ENCODE measurements at places on chromosomes 4 and X.
A peak's percentile ranks its signal among the peaks of the same experiment; 100 is the strongest.

- DNase-seq, result peak; percentile 87
Measured at GRCh38 chr4:2484993-2485392, 16.1 kb downstream of the RNF4 start.

DNA sequence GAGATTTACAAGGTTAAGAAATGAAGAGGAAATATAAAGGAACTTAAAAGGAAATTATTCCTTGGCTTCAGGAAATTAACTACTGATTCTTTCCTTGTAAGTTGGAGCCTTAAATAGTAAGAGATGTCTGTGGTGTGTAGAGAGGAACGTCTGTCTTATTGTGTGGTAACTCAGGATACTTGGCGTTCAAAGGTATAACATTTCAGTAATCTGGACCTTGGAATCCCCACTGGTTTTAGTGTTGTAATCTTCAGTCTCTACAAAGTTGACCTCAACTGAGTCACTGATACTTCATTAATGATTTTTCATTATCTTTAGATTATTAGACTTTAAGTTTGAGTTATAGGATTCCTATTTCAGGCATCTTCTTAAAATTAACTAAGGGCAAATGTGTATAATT lies 79.1 kb upstream of the LSM6 start:
- no peak for DNase-seq

GRCh38 chrX:153029162-153029561 lies 27.1 kb upstream of the PNMA3 start:
- DNase-seq, result no peak

- DNase-seq, result no peak
Measured at GRCh38 chr4:3491681-3492405, 28.7 kb downstream of the DOK7 start.

DNA sequence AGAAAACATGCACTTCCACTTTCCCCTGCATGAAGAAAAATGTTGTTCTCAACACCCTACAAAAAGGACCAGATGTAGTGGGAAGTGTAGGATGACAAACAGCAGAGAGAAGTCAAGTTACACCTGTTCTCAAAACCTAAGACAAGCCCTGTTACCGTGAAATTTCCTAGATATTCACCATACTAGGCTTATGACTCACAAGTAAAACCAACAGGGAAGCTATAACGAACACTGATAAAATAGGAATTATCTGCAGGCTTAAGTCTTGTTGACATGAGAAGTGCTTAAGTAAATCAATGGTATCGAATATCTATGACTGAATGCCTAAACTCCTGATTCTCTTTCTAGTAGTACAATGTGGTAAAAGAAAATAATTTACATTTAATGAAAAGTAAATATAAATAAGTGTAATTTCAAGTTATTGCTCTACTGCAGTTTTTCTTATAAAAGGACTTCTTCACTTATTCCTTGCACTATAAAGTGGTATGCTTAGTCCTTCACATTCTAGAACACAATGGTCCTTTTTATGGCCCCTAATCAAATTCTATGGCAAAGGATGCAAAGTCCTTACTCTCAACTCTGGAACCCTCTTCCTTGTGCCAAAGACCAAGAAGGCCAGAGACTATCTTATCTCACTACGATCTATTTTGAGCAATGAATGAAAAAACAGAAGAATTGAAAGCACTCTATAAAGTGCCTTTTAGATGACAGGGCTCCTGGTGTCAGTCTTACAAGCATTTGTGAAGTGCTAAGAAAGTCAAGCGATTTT lies 19.6 kb downstream of the AP1S2 start:
- no peak for DNase-seq

- DNase-seq, result no peak
Measured at GRCh38 chr4:78293821-78294301, 236.7 kb downstream of the FRAS1 start.

- DNase-seq, result no peak
Measured at GRCh38 chr4:87030755-87031441, 96.1 kb downstream of the AFF1 start.

- no peak for DNase-seq
Measured at GRCh38 chrX:4670606-4671005, 957.2 kb upstream of the PRKX start.

DNA sequence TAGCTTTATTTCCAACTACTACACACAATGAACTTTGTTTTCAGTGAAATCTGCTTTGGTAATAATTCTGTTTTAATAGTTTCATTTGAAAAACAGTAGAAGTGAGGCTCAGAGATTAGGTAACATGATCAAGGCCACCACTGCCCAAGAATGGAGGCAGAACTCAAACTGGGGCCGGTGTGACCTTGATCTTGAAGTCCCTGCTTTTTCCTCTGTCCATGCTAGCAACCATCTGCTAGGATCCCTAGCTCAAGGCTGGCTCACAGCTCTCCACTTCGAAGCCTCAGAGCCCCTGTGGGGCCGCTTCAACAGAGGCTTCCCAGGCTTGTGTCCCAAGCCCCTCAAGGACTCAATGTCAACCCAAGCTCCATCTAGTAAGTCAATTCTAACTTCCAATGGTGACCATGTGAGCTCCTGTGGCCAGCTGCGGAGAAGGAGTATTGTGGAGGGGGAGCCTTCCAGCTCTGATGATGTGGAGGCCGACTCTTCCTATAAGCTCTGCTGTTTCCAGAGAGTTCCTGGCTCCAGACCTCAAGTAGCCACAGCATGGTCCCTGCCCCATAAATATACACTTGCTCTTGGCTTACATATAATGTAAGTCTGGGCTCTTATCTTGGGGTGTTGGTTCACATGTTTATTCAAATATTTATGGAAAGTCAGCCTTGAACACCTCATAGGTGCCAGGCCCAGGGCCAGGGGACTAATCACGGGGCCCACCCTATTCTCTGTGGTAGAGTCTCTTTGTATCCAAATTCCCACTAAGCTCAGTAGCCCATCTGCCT lies 14.9 kb downstream of the ELF4 start:
- no peak for DNase-seq

- no peak for DNase-seq
Measured at GRCh38 chr4:14929669-14930068, 72.6 kb upstream of the CPEB2 start.

DNA sequence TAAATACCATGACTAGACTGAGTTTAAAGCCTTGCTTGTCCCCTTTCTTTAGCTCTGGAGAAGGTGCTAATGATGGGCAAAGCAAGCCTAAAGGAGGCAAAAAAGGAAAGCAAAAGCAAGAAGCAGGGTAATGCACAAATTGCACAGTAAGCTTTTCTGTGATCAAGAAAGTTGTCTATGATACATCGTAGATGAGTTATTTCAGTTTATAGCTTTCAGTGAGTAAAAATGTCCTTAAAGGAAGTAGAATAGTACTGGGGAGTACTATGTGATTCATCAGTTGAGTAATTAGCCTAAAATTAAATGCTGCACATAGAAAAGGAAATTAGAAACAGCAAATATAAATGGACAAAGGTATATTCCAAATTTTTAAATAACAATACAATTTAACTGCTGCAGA lies 50.2 kb upstream of the PDE5A start:
- DNase-seq, result no peak

GRCh38 chr4:44996276-44996845 lies 270.0 kb upstream of the GNPDA2 start:
- DNase-seq, result no peak

- no peak for DNase-seq
Measured at GRCh38 chrX:115388879-115389278, 99.4 kb downstream of the LUZP4 start.

DNA sequence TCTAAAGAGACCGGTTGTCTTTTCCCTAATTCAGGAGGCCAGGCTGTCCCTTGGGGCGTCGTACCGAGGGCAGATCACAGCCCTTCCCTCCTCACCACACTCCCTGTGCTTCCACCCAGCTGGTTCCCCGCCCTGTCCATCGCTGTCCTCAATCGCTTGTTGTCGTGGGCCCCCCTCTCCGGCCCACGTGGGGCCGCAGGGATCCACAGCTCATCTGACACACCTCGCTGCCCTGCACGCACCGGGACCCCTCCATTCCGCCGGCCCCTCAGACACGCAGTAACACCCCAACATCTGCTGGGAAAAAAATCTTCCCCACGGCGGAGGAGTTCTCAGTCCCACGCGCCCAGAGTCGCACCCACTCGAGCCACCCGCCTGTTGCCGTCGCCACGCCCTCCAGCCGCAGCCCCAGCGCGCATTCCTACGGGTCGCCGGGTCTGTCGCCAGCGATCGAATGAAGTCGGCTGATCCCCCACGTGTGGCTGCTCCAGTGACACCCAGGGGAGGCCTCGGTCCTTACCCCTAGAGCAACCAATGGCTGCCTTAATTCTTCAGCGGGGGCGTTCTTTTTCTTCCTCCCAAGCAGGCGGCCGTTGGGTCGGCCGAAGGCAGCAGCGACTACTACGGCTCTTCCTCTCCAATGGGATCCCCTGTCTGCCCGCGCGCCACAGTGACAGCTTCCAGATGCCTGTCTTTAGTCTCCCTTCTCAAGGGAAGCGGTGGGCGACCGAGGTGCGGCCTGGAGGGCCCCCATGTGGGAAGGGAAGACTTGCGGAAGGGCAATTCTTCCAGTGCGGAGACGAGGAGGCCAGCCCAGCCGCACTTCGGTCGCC lies 893 bp upstream of the SEPTIN11 start:
- DNase-seq, result peak; percentile 43

GRCh38 chr4:112348488-112349158 lies 51.5 kb downstream of the ALPK1 start:
- no peak for DNase-seq

- no peak for DNase-seq
Measured at GRCh38 chr4:40933272-40934053, 183.7 kb downstream of the NSUN7 start.

DNA sequence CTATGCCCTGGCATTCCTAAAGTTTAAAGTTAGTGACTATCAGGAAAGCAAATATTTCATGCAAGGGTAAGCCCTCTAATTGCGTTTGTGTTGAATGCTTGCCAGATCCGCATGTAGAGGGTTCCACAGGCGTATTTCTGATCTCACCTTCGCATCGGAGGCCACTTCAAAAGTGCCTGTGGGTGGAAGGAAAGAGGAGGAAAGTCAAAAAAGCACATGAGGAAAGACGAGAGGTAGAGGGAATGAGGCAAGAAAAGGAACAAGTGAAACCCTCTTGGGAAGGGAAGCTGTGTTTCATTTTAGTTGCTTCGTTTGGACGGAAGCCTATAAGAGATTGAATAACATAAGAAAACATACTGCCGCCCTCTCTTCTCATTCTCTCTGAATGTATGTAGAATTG lies 628.8 kb downstream of the SPRY1 start:
- no peak for DNase-seq

DNA sequence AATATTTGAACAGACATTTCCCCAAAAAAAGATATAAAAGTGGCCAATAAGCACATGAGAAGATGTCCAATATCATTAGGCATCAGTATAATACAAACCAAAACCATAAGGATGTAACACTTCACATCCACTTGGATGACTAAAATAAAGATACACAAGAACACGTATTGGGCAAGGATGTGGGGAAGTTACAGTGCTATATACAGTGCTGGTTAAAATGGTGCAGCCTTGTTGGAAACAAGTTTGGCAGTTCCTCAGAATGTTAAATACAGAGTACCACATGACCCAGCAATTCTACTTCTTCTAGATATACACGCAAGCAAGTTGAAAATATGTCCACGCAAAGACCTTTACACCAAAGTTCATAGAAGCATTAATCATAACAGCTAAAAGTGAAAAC lies 58.9 kb downstream of the HAUS3 start:
- DNase-seq, result no peak
